ENCODE measurements at places on chromosomes 7 and 10. TPM values are rescaled to one million over a fixed set of nuclear protein-coding genes. Genes with fewer than 3 reads are reported as not detected.

GRCh38 chr10:95168694-95169093, 25.3 kb upstream of the ACSM6 start:
- no peak for DNase-seq

DNA sequence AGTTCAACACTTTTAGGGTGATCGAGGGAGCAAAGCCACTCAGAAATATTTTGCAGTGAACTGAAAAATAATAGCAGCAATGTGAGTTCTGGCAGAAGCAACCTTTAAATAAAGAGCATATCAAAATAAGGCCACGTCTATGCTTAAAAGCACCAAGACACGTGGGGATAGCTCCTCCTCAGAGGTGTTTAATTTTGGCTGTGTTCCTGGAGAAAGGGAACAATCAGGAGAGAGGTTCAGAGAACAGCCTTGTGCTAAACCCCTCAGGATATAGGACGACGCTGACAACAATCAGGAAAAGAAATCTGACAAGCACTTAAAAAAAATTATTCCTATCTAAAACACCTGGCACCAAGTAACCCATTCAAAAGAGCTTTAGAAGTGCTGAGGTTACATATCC, 471.9 kb upstream of the CELF2 start:
- DNase-seq, result no peak

DNA sequence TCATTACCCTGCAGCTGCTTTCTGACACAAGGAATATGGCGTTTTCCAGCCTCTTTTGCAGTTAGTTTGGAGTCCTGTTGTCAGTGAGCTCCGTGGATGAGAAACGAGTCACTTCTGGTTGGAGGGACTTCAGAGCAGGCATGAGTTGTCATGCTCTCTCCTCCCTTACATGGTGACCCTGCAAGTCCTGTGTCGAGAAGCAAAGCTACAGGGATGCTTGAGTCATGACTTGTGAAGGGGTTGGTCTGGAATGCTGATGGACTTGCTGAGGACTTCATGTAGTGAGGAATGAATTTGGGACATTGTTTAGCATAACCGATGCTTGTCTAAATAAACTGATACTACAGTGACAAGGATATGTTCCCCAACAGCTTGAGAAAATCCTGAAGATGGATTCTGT, 108.8 kb downstream of the ADCYAP1R1 start:
- DNase-seq, result no peak

- no peak for DNase-seq
These were observed 90.7 kb upstream of the LRRC4 start for GRCh38 chr7:128121711-128122530.

Gene CDNF
- 3.0 TPM for polyA plus RNA-seq

All from left lung (tissue), 14 donors.